ENCODE measurements at places on chromosomes 11 and 22. TPM values are rescaled to one million over a fixed set of nuclear protein-coding genes. Genes with fewer than 3 reads are reported as not detected.

GRCh38 chr22:50612528-50613221, 12.1 kb downstream of the MAPK8IP2 start:
- DNase-seq, result no peak
- peaks cover 4% of the 10 kb centered on the region for H3K4me1 ChIP-seq
- H3K36me3 ChIP-seq, result no peaks in the 10 kb centered on the region
- H3K27me3 ChIP-seq, result peaks cover 19% of the 10 kb centered on the region
- H3K4me3 ChIP-seq, result no peak overlapping the region

The OR52W1 gene
- total RNA-seq, result not detected

The OR52E4 gene
- total RNA-seq, result not detected

The BTBD18 gene
- not detected for total RNA-seq

The OR6T1 gene
- total RNA-seq, result not detected

- no peaks in the 10 kb centered on the region for H3K4me1 ChIP-seq
- no peak overlapping the region for H3K27ac ChIP-seq
- H3K4me3 ChIP-seq, result no peak overlapping the region
- peaks cover 3% of the 10 kb centered on the region for H3K27me3 ChIP-seq
- H3K36me3 ChIP-seq, result no peaks in the 10 kb centered on the region
- DNase-seq, result no peak
These were observed 14.3 kb upstream of the OR10D3 start for GRCh38 chr11:124168796-124169195.

DNA sequence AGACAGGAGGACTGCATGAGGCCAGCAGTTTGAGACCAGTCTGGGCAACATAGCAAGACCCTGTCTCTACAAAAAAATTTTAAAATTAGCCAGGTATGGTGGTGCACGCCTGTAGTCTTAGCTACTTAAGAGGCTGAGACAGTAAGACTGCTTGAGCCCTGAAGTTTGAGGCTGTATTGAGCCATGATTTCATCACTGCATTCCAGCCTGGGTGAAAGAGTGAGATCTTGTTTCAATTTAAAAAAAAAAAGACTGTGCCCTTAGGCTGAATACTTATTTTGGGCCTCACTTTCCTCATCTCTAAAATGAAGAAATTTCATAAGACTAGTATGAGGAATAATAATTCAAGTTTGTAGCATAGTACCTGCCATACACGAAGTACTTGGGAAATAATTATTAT, 6.9 kb downstream of the AQP11 start:
- H3K4me1 ChIP-seq, result no peaks in the 10 kb centered on the region
- DNase-seq, result no peak
- H3K36me3 ChIP-seq, result no peaks in the 10 kb centered on the region

The SLC35F2 gene
- 15.0 TPM for total RNA-seq

The CNIH2 gene
- total RNA-seq, result 2.6 TPM

- no peaks in the 10 kb centered on the region for H3K36me3 ChIP-seq
- H3K4me1 ChIP-seq, result no peaks in the 10 kb centered on the region
- H3K4me3 ChIP-seq, result no peak overlapping the region
- no peaks in the 10 kb centered on the region for H3K27me3 ChIP-seq
These were observed 160.3 kb downstream of the MN1 start for GRCh38 chr22:27641049-27641795.

DNA sequence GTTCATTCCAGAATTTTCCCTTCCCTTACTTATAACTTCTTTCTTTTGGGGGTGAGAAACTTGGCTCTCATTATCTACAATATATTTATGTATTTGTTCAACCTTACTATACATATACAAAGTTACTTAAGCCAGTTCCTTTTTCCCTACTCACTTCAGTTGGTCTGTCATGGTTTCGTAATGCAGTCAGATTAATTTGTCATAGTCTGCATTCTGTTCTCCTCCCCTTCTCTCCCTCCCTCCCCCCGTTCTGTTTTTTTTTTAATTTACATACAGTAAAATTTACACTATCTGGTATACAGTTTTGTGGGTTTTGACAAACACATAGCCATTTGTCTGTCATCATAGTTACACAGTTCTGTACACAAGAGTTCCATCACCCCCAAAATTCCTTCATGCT, 71.8 kb upstream of the ADORA2A start:
- H3K27ac ChIP-seq, result peak overlapping the region; percentile 4
- DNase-seq, result no peak
- H3K27me3 ChIP-seq, result no peaks in the 10 kb centered on the region
- H3K4me3 ChIP-seq, result no peak overlapping the region

DNA sequence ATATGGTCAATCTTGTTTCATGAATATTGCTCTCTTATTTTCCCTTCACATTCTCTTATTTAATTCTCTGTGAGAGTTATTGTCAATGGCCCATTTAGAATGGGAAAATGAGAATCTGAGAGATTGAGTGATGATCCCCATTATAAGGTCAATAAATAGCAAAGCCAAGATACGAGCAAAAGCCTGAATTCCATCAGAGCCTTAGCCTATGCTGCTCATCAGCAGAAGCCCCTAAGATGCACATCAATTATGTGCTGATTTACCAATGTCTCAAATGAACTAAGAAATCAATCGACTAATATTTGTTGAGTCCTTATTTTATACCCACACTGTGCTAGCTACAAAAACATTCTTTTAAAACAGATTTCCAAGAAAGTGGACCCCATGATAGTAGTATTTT, 330.8 kb upstream of the DDI1 start:
- no peak for DNase-seq
- H3K27ac ChIP-seq, result no peak overlapping the region
- H3K27me3 ChIP-seq, result peaks cover 19% of the 10 kb centered on the region
- H3K4me3 ChIP-seq, result no peak overlapping the region
- peaks cover 4% of the 10 kb centered on the region for H3K36me3 ChIP-seq

GRCh38 chr11:126405374-126405773, 49.9 kb downstream of the ST3GAL4 start:
- H3K4me3 ChIP-seq, result no peak overlapping the region
- no peak for DNase-seq
- peaks cover 6% of the 10 kb centered on the region for H3K36me3 ChIP-seq
- no peak overlapping the region for H3K27ac ChIP-seq
- no peaks in the 10 kb centered on the region for H3K27me3 ChIP-seq
- peaks cover 26% of the 10 kb centered on the region for H3K4me1 ChIP-seq

- H3K27me3 ChIP-seq, result no peaks in the 10 kb centered on the region
- DNase-seq, result no peak
- H3K36me3 ChIP-seq, result no peaks in the 10 kb centered on the region
- peak overlapping the region; percentile 60 for H3K27ac ChIP-seq
- no peak overlapping the region for H3K4me3 ChIP-seq
These were observed 19.3 kb downstream of the PRR33 start for GRCh38 chr11:1872267-1872985.

The RAB3IL1 gene
- total RNA-seq, result not detected

- H3K4me1 ChIP-seq, result peaks cover 4% of the 10 kb centered on the region
- no peak overlapping the region for H3K27ac ChIP-seq
These were observed 79.5 kb downstream of the TIMP3 start for GRCh38 chr22:32880893-32881596.

- H3K4me3 ChIP-seq, result no peak overlapping the region
- no peaks in the 10 kb centered on the region for H3K4me1 ChIP-seq
- H3K27ac ChIP-seq, result no peak overlapping the region
- no peaks in the 10 kb centered on the region for H3K36me3 ChIP-seq
- peaks cover 22% of the 10 kb centered on the region for H3K27me3 ChIP-seq
- DNase-seq, result no peak
These were observed 191.5 kb upstream of the BLID start for GRCh38 chr11:122307476-122308035.

DNA sequence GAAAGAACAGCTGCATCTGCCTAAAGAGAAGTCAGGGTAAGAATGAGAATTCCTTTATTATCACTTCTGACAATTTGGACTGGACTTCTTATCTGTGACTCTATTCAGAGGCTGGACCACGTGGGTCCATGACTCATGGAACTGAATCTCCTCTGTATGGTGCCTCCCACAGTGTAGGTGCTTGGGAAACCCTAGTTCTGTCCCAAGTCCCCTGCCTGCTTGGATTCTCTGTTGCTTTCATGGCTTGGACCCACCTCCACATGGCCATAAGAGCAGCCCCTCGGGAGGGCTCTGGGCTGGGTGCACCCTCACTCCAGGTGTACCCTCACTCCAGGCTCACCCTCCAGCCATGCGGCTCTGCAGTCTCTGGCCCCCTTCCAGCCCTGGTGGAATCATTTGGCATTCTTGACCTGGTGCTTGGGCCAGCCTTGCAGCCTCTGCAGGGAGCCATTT, 153.4 kb downstream of the CACNA1I start:
- peaks cover 9% of the 10 kb centered on the region for H3K27me3 ChIP-seq
- H3K4me1 ChIP-seq, result peaks cover 9% of the 10 kb centered on the region
- H3K36me3 ChIP-seq, result no peaks in the 10 kb centered on the region
- no peak overlapping the region for H3K27ac ChIP-seq
- DNase-seq, result no peak
- no peak overlapping the region for H3K4me3 ChIP-seq

The OR2D2 gene
- not detected for total RNA-seq

The GLYAT gene
- total RNA-seq, result not detected

DNA sequence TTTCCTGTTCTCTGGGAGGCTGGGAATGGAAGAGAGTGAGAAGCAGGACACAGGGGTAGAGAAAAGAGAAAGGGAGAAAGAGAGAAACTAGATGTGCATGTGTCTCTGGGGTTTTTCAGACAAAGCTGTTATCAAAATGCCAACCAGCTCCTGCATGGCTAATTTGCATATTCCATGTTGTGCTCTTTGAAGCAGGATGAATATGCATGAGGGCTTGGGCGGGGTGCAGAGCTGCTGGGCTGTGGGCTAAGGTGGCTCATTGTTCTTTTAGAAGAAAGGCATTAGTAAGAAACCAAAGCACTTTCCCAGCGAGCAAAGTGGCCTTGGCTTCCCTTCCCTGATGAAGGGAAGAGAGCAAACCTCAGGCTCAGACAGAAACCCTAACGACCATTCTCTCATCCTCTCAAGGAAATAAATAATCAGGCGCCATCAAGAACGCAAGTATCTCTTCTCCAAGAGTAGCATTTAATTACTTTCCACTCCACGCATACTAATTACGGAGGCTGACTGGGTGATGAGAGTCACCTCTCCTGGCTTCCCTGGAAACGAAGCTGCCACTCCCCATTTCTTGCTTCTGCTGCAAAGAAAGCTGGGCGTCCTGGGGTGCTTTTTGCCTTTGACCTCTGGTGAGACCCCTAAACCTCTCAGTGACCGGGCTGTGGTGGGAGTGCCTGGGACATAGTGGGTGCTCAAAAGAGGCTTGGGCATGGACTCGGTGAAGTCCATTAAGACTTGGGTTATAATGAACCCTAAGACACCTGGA, 54.2 kb downstream of the FEZ1 start:
- H3K27ac ChIP-seq, result no peak overlapping the region
- H3K36me3 ChIP-seq, result peaks cover 5% of the 10 kb centered on the region
- peaks cover 3% of the 10 kb centered on the region for H3K27me3 ChIP-seq
- H3K4me3 ChIP-seq, result no peak overlapping the region
- no peak for DNase-seq
- H3K4me1 ChIP-seq, result no peaks in the 10 kb centered on the region

The SCGB2A2 gene
- not detected for total RNA-seq

The MICAL2 gene
- total RNA-seq, result 39.6 TPM

DNA sequence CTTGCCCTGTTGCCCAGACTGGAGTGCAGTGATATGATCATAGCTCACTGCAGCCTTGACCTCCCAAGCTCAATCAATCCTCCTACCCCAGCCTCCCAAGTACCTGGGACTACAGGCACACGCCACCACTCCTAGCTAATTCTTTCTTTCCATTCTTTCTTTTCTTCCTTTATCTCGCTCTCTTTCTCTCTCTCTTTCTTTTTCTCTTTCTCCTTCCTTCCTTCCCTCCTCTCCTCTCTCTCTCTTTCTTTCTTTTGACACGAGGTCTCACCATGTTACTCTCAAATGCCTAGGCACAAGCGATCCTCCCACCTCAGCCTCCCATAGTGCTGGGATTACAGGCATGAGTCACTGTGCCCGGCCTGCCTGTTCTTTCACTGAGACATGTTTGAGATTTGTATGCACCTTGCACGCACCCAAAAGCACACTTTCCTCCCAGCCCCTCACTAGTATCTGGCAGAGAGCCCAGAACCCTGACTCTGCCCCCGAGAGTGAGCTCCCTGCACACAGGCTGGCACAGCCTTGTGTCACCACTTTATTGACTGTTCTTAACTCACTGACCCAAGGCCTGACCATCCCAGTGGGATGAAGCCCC, 56.8 kb downstream of the CD6 start:
- H3K36me3 ChIP-seq, result no peaks in the 10 kb centered on the region
- H3K4me1 ChIP-seq, result peaks cover 25% of the 10 kb centered on the region
- peak overlapping the region; percentile 8 for H3K27ac ChIP-seq
- DNase-seq, result no peak
- peak overlapping the region; percentile 39 for H3K4me3 ChIP-seq
- peaks cover 26% of the 10 kb centered on the region for H3K27me3 ChIP-seq

DNA sequence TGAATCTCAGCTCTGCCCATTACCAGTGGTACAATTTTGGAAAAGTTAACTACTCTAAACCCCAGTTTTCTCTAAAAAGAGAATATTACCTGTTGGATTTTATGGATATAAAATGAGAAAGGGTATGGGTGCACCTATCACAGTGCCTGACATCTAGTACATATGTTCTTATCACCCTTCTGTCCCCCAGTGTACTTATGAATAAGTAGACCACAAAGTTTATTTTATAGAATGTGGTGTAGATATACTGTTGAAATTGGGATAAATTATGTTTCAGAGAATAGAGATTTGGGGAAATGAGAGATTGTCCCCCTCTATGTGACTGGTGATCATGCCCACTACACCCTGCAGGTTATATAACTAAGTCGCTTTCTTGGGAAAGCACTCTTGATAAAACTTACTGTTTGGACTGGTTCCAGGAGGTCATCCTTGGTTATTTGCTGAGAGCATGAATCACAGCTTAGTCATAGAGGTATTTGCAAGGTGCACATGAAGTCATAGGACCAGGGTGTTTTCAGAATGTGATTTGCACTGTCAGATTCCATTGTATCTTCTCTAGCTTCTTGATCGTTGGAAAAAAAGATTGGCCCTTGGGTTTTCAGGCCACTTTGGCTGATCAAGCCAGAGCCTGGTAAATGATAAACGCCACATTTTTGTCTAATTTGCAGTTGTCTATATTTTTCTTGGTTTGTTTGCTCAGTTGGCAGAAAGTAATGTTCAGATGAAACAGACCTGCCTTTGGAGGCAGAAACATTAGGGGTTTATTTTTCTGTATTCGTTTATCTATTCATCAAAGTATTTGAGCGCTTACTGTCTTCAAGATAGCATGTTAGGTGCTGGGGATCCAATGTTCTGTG, 21.3 kb downstream of the STX3 start:
- peaks cover 2% of the 10 kb centered on the region for H3K36me3 ChIP-seq
- no peaks in the 10 kb centered on the region for H3K27me3 ChIP-seq
- H3K4me1 ChIP-seq, result peaks cover 54% of the 10 kb centered on the region
- peak overlapping the region; percentile 58 for H3K27ac ChIP-seq
- peak overlapping the region; percentile 45 for H3K4me3 ChIP-seq
- DNase-seq, result no peak

- H3K27ac ChIP-seq, result no peak overlapping the region
- no peak overlapping the region for H3K4me3 ChIP-seq
- H3K4me1 ChIP-seq, result no peaks in the 10 kb centered on the region
- DNase-seq, result no peak
These were observed 263.0 kb downstream of the OPCML start for GRCh38 chr11:133269267-133269666.

GRCh38 chr11:96001037-96001436, 77.1 kb upstream of the MTMR2 start:
- no peak overlapping the region for H3K4me3 ChIP-seq
- no peak for DNase-seq
- H3K27ac ChIP-seq, result no peak overlapping the region
- no peaks in the 10 kb centered on the region for H3K27me3 ChIP-seq
- H3K4me1 ChIP-seq, result no peaks in the 10 kb centered on the region

GRCh38 chr11:19290356-19290755, 49.6 kb upstream of the E2F8 start:
- no peak overlapping the region for H3K4me3 ChIP-seq
- H3K27ac ChIP-seq, result no peak overlapping the region
- no peaks in the 10 kb centered on the region for H3K27me3 ChIP-seq
- no peak for DNase-seq

- no peak overlapping the region for H3K4me3 ChIP-seq
- peaks cover 3% of the 10 kb centered on the region for H3K4me1 ChIP-seq
- no peak overlapping the region for H3K27ac ChIP-seq
- DNase-seq, result no peak
- H3K27me3 ChIP-seq, result no peaks in the 10 kb centered on the region
These were observed 79.5 kb downstream of the CABIN1 start for GRCh38 chr22:24090581-24090980.
